ENCODE measurements at places on chromosomes 2 and 18.
A peak's percentile ranks its signal among the peaks of the same experiment; 100 is the strongest.

DNA sequence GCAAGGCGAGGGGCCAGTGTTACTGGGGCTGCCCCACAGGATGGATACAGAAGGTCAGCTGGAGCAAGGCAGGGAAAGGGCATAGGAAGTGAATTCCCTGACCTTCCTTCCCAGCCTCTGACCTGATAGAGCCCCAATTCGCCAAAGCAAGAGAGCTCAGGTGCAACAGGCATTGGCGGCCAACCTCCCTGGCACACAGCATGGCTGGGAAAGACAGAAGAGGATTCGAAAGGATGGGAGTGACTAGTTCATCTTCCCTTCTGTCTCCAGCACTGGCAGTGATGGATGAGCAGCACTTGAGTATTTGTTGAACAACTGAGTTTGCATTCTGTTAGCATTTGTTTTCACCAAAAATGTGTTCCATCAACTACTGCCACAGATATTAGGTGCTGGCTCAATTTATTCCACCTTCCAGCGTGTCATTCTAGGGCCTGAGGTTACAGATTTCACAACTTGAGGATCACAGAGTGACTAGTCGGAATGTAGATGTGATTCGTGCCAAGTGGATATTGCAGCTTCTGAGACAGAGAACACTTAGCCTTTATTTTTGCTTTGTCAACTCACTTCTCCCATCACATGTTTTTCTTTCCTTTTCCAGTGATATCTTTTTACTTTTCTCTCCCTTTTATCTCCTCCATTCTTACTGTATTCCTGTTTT, 6.2 kb downstream of the COPS8 start:
- DNase-seq, result no peak

DNA sequence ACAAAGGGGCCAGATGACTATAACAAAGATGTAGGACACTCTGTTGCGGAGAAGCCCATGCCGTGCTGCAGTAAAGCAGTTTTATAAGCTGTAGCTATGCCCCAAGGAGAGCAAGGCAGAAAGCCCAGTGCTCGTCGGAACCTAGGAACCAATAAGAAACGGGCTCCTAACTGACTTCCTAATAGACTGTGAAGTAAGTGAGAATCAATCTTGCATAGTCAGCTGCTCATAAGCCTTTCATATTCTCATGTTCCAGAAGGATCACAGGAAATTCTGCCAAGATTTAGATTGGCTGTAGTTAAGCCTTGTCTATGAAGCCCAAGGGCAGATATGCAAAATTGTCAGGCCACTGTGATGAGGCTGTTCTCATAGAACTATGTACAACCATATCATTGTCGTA, 98.4 kb downstream of the RTTN start:
- no peak for DNase-seq

GRCh38 chr2:99085421-99085820, 56.1 kb upstream of the C2orf15 start:
- DNase-seq, result no peak

DNA sequence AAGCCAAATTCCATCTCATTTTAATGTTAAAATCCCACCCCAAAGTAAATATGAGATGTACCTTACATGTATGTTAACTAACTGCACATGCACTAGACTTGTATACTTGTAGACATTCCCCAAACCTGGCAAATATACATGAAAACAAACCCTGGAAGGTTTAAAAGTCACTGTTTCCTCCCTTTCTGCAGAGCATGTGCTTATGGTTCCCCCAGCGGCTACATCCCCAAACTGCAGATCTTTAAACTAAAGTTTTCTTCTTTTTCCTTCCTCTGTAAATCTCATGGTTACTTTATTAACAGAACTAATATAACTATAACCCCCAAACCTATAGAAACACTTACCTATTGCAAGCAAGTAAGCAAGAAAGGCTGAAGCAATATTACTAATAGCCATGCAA, 731.5 kb downstream of the LRP1B start:
- no peak for DNase-seq

DNA sequence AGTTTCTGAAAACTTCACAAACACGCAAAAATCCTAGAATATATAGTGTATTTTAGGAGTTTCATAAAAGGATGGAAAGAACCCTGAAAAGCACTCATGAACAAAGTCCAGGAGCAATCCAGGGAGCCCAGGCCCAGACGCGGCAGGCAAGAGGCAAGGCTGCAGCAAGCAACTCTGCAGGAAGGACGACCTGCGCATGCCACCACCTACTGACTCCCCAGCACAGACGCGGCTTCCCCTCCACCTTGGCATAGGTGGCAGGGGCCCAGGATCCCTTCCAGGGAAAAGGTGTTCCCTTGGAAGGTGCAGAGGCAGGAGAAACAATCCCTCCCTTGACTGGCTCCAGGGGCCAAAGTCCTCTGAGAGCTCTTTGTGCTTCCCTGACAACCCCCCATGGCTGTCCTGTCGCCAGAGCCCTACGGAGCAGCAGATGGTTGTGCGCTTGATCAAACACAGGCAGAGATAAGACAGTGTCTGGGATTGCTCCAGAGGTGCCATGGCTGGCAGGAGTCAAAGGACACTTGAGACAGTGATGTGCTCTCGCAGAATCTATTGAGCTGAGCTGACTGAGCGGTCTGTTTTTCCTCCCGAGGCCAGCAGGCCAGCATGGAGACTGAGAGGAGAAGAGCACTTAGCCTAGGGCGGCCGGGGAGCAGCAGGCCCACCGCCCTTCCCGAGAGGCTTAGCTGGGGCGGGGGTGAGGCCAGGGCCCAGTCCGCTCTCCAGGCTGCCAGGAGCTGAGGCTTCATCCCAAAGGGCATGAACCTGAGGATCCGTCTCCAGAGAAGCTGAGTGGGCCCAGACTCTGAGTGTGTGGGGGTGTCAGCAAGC, 10.8 kb upstream of the AMER3 start:
- no peak for DNase-seq

- DNase-seq, result peak; percentile 67
Observed at GRCh38 chr18:13800505-13801259, 23.3 kb upstream of the MC5R start.

DNA sequence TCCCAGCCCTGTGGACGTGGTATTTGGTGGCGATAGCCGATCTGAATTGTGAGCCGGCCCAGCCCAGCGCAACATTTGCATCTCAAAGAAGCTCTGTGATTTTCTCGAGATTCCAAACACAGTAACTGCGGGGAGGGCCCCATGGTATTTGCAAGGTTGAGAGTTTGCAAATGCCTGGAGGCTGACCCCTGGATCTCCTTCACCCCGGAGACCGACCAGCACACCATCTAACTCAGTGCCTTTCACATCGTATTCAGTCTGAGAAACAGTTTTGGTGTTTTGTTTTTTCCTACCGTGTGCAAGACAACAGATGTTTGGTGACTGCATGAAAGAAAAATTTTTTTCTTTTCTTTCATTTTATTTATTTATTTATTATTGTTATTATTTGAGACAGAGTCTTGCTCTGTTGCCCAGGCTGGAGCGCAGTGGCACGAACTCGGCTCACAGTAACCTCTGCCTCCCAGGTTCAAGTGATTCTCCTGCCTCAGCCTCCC, 40.3 kb downstream of the MYCN start:
- DNase-seq, result no peak

DNA sequence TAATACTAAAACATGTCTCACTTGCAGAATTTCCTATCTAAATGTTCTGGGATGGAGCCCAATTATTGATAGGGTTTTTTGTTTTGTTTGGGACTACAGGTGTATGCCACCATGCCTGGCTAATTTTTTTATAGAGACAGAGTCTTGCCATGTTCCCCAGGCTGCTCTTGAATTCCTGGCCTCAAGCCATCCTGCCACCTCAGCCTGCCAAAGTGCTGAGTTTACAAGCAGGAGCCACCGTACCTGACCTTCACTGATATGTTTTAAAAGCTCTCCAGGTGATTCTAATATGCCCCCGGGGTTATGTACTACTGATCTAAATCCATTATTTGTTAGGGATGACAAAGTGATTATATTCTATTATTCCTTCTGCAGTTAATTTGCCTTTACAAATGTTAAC, 2.2 kb downstream of the ELAC1 start:
- no peak for DNase-seq

- DNase-seq, result no peak
Observed at GRCh38 chr2:23320058-23320457, 64.9 kb upstream of the KLHL29 start.

- no peak for DNase-seq
Observed at GRCh38 chr18:45954070-45954934, 12.8 kb downstream of the EPG5 start.

- DNase-seq, result peak; percentile 25
Observed at GRCh38 chr2:219433666-219434467, 776 bp upstream of the SPEG start.

- no peak for DNase-seq
Observed at GRCh38 chr2:85582492-85582891, 1.7 kb upstream of the VAMP5 start.

DNA sequence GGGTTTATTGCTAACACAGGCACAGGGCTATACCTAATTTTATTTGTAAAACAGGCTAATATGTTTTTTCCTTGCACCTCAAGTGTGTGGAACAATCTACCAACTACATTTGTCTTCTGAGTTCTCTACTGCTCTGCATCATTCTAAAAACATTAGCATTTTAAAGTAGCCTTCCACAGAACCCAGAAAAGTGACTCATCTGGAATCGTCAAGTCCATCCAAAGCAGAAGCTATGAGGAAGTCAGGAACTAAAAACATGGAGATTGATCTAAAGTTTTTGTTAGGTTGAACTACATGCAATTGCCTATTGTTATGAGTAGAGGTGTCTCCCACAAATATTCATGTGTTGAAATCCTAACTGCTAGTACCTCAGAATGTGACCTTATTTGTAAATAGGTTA, 70.9 kb downstream of the SUCLG1 start:
- DNase-seq, result no peak

DNA sequence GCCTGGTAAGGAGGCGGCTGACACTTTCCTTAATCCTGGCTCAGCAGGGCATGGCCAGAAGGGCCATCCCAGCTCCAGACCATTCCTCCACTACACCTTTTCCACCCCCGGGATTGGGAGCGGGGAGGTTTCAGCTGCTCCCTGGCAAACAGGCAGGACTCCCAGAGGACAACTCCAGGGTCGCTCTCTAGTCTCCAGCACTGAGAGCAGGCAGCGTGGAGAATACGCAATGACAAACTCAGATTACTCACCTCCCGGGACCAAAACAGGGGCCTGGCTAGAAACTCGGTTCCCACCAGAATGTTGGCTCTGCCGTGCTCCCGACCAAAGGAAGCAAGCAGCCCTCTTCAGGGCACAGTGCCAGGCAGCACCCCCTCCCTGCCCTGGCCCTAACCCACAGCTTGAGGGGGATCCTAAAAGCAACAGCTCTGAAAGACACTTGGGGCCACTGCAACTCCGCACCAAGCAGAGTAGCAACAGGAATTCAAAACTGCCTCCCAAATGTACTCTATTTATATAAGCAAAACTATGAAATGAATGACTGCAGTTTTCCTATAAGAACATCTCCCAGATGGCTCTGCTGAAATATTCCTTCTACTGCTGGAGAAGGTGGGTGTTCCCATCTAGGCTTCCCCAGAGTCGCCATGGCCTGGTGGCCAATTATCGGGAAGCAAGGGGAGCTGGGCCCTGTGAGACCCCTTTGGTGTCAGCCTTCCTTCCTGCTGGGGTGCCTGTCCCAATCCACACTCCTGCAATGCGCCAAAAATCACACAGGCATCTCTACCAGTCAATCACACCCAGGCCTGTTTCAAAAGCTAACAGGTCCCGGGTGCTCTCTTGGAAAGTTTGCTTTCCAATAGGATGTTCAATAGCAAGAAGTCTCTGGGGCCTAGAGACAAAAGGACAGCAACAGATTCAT, 61.2 kb upstream of the POMC start:
- peak; percentile 23 for DNase-seq

- no peak for DNase-seq
Observed at GRCh38 chr18:44758861-44759631, 78.4 kb downstream of the SETBP1 start.

DNA sequence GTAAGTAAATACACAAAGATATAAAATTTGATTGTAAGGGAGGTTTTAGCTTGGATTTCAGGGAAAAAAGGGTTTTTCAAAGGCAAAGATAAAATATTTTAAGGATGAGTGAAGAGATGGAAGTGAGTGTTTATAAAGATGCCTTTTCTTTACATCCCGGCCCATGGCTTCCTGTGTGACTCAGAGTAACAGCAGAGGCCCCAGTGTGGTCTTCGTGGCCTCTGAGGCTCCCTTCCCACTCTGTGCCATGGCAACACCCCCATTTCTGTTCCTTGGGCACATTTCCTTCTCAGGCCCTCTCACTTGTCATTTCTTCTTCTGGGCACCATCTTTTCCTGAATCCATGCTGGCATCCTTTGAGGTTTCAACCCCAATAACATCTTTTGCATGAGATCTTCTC, 92.6 kb upstream of the TMEM18 start:
- no peak for DNase-seq

- DNase-seq, result no peak
Observed at GRCh38 chr2:129864719-129865118, 114.7 kb upstream of the RAB6C start.

- no peak for DNase-seq
Observed at GRCh38 chr2:165718610-165719210, 75.3 kb downstream of the GALNT3 start.

- DNase-seq, result no peak
Observed at GRCh38 chr18:63126134-63127069, 193.2 kb downstream of the BCL2 start.

- no peak for DNase-seq
Observed at GRCh38 chr2:184338771-184339170, 259.6 kb upstream of the ZNF804A start.

DNA sequence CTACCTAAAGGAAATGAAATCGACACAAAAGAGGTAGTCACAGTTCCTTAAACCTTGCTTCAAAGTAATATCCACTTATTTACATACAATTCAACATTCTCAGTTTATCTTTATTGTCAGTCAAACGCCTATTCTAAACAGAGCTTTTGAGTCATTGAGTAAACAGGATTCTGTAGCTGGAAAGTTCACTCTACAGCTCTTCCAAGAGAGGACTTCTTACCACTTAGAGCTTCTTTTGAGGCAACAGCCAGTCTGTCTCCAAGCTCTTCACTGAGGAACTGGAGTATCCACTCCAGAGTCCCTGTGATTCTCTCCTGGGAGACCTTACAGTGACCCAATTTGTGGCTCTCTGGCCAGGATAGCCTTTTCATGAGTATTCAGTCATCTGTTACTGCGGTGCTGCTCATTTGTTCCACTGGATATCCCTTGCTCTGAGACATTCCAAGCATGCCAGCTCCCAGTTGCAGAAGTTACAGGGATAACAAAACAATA, 210.9 kb upstream of the OSR1 start:
- no peak for DNase-seq

- DNase-seq, result no peak
Observed at GRCh38 chr2:40440835-40441234, 11.1 kb downstream of the SLC8A1 start.

GRCh38 chr18:51621113-51621863, 423.8 kb upstream of the MEX3C start:
- peak; percentile 27 for DNase-seq

DNA sequence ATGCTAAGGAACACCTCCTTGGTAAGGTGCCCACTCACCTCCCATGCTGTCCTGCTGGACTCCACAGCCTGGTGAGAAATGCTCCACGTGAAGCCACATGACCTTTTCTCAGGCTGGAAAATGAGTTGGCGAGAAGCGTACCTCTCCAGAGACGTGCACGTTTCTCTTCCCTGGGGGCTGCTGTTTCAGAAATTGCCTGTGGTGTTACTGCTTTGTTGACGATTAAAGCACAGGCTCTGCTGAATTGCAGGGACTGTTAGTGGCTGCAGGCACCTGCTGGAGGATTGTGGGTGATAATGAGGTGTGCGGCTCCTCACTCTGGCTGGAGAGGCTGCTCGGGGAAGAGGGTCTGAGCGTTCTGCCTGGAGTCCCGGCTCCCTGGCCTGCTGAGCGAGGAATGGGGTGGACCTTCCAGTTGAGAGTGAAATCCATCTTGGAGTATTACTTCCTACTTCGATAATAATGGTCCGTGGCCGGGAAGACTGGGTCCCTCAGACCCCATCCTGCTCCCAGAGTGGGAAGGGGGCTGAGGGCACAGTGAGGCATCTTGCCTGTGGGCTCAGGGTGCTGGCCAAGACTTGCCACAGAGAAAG, 199.3 kb upstream of the HDAC4 start:
- DNase-seq, result no peak

All from SHP77 (cell line).